ENCODE measurements at places on chromosomes 4 and X.

DNA sequence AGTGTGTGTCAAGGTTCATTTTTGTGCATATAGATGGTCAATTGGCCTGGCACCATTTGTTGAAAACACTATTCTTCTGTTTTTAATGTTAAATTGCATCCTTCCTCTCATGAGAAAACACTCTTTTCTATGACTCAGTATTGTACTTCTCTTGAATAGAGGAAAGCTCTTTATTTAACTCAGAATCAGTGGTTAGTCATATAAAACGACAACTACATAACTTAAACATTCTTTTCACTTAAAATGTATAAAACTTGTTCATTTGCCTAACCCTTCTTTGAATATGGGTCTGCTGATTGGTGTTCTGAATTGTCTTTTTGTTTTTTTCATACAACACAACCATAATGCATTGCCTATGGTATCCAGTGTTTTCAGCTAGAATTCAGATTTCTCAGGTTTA is 17.2 kb upstream of the MRPL1 start:
- DNase-seq: peak; percentile 41

DNA sequence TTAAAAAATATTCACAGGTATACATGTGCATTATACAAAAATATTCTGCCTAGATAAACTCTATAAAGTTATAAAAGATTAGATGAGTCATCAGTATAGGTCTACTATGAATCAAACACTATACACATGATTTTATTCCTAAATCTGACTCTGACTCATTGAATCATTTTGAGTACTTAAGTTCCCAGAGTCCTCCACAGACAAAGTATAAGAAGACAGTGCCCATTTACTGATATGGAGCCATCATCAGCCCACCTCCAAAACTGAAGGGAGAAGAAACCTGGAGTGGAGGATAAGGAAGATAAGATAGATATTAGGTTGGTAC is 28.7 kb upstream of the ANTXR2 start:
- no peak for DNase-seq

DNA sequence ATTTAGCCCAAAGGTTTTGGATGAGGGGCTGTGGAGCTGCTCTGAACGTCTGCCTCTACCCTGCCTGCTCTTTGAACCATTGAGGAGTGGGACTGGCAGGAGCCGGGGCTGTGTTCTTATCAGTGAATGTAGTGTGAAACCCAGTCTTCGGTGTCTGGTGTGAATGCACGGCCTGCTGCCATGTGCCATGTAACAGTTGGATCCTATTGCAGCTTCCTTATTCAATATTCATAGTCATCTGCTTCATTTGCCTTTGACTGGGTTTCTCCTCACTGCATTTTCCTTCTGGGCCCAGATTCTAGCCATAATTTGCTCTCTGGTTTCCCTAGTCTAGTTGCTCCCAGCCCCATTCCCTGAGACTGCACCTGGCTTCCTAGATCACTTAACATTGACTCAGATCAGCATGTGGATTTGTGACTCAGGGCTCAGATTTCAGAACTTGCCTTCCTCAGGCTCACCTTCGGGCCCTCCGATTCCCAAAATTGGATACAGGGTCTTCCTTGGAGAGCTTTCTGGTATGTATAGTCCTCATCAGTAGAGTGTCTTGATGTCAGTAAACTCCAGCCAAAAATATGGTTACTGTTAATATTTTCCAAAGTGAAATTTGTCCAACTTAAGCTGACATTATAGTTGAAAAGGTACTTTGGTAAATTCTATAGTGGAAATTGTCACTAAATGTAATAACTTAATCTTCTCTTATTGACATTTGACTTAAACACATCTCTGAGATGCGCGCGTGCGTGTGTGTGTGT is 94.0 kb upstream of the DDIT4L start:
- no peak for DNase-seq

- DNase-seq: no peak
These were observed 70.3 kb upstream of the IQCM start for GRCh38 chr4:149885896-149886295.

DNA sequence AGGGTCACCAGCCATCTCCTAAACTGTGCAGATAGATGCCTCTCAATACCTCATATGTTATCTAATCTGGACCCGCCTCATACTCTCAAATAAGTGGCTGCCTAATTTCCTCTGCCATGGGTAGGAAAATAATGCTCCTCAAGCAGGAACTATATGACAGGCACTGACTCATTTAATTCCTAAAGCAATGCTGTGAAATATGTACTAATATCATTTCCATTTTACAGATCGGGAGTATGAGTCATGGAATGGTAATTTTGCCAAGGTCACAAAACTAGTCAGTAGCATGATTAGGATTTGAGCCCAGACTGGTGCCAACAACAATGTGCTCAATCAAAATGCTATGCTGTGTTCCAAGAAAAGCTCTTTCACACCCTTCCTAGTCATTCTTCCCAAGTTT is 3.0 kb upstream of the NXT2 start:
- DNase-seq: peak; percentile 81

GRCh38 chr4:74654230-74654681 is 140.1 kb downstream of the BTC start:
- no peak for DNase-seq

All from endothelial cell of umbilical vein (primary cell).